ENCODE measurements at places on chromosomes 4 and X.

DNA sequence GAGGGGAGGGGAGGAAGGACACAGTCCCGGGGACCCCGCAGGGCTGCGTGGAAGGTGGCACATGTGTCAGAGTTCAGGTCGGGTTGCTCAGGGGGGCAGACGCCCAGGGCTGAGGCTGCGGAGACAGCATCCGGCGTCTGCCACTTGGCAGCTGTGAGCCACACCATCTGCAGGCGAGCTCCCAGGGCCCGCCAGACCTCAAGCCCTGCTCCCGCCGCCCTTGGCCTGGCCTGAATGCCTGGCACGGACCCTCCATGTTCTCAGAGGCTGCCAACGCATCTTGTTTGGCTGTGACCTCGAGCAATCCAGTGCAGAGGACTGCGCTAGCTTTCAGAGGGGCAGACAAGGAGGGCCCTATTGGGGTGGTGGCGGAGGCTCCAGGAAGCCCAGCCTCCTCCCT, 5.1 kb downstream of the BGN start:
- no peak for DNase-seq

DNA sequence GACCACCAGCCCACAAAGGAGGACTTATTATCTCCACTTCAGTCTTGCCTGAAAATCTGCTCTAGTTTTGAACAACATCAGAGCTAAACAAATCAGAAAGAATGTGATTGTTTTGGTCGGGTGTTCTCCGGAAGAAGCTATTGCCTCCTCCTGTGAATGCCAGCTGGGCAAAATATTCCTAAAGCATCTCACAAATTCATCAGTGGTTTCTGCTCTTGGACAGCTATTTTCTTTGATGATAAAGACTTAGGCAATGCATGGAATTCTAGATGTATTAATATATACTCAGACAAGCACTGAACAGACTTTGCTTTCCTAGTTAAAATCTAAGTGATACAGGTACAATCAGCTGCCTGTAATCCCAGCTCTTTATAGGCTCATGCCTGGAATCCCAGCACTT, 71.8 kb downstream of the ASMT start:
- DNase-seq: no peak

GRCh38 chr4:125225806-125226205, 88.9 kb upstream of the FAT4 start:
- DNase-seq: no peak

- DNase-seq: no peak
Observed at GRCh38 chr4:8727546-8728510, 135.3 kb downstream of the CPZ start.
